ENCODE measurements at places on chromosomes 3 and 15.

DNA sequence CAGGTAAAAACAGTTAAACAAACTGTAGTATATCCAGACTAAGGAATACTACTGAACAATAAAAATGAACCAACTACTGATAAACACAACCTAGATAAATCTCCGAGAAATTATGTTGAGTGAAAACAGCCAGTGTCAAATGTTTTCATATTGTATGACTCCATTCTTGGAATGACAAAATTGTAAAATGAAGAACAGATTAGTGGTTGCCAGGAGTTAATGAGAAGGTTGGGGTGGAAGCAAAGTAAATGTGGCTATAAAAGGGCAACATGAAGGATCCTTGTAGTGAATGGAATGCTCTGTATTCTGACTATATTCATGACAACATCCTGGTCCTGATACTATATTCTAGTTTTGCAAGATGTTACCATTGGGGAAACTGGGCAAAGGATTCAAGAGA lies 27.5 kb upstream of the ACKR4 start:
- DNase-seq, result no peak

DNA sequence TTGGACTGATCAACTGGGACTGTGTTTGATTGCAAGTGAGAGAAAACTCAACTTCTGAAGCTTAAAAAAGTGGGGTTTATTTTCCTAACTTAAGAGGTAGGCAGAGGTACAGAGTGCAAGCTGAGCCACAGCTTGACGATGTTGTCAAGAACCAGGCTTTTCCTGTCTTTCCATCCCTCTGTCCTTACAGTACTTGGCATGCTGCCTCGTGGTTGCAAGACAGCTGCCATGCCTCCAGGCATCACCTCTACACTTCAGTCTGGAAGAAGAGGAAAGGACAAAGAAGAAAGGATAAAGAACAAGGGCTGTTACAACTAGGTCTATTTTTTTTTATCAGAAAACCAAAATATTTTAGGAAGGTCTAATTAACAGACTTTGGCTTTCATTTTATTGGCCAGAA lies 51.8 kb upstream of the GALNT15 start:
- no peak for DNase-seq

DNA sequence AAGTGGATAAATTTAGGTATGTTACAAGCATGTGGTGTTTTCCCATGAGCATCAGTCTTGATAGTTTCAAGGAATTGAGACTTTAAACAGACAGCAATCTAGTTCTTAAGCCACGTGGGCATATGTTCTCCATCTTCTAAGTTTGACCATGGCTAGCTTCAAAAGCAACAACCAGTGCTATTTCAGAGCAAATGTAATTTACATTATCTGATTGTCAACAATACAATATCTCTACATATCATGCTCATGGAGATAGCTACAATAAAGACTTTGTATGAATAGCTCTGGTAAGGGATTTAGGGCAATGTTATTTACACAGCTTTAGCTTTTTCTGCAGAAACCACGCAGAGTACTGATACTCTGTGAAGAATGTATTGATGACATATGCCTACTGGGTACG lies 38.8 kb upstream of the PDZRN3 start:
- no peak for DNase-seq

DNA sequence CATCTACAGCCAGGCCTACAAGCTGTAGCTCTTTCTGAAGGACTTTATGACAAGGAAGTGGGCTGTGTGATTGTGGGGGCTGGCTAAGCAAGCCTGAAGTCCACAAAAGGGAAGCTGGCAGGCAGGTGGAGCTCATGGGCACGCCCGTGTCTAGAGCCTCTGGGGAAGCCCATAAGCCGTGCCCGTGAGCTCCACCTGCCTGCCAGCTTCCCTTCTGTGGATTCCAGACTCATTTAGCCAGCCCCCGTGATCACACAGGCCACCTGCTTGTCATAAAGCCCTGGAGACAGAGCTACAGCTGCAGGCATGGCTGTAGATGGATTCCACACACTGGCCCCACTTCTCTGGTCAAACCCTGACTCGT lies 15.2 kb downstream of the EFCC1 start:
- no peak for DNase-seq

DNA sequence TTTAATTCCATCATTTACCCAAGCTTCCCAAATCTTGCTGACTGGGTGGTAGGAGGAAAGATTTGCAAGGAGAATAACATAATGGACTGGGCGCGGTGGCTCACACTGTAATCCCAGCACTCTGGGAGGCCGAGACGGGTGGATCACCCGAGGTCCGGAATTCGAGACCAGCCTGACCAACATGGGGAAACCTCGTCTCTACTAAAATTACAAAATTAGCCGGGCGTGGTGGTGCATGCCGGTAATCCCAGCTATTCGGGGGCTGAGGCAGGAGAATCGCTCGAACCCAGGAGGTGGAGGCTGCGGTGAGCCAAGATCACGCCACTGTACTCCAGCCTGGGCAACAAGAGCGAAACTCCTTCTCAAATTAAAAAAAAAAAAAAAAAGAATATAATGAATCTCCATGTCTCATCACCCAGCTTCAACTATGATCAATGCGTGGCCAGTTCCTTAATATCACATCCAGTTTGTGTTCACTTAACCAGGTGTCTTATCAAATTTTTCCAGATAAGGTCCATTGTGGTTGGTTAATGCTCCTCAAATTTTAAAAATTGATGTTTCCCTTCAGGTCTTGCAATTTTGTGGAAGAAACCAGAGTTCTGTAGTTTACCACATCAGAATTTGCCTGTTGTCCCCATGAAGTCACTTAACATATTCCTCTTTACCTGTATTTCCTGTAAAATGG lies 1.3 kb upstream of the ABCF3 start:
- DNase-seq, result no peak

DNA sequence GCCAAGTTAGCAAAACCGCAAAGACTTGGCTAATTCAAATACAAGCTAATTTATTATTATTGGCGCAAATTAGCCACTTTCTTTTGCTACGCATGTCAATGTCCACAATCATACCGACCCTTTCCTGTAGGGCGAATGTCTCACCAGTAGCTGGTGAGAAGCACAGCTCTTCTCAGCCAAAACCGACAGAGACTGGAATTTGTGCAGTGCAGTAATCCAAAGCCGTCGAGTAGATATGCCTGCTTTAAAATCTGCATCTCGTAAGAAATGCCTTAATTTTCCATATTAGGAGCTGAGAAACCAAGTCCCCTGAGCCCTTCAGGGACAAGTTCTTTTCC lies 614 bp upstream of the MINDY2 start:
- DNase-seq, result no peak

DNA sequence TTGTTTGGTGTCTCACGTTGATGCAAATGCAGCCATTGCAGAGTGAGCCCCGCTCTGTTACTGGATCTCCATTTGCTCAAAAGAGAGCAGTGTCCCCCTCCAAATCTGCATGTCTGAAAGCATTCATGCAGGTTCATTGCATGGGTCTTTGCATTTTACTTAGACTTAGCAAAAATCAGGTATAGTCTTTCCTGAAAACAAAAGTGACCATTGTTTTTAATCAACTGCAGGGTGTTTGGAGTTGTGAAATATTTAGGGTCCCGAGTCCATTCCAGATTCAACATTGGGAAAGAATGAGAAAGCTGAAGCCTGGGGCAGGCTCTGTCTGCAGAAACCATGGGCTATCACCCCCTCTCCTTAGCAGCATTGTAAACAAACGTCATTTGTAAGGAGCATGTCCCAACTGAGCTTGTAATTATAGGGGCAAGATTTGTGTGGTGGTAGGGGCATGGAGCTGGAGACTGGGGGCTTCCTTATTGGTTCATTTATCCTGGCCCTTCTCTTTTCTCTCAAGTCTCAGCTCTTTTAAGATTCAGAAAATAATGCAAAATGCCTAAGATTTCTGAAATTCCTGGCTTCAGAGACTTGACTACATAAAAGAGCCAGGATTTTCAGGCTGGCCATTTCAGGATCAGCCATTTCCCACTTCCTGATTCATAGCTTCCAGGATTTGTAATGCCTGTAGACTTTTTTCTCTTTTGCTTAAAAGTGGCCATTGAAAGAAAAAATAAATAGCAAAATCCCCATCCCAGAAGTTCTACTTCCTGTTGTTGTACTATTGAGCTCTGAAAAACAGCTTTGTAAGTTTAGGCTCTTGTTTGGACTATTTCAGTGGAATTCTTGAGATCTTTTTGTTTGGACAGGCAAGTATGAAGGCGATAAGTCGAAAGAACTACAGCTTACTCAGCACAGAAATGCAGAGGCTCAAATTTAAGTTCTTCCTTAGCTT lies 23.0 kb downstream of the IGF1R start:
- DNase-seq, result no peak

GRCh38 chr3:42486814-42487565 lies 15.5 kb upstream of the VIPR1 start:
- no peak for DNase-seq

- no peak for DNase-seq
Measured at GRCh38 chr3:9770276-9770812, 597 bp upstream of the CAMK1 start.

DNA sequence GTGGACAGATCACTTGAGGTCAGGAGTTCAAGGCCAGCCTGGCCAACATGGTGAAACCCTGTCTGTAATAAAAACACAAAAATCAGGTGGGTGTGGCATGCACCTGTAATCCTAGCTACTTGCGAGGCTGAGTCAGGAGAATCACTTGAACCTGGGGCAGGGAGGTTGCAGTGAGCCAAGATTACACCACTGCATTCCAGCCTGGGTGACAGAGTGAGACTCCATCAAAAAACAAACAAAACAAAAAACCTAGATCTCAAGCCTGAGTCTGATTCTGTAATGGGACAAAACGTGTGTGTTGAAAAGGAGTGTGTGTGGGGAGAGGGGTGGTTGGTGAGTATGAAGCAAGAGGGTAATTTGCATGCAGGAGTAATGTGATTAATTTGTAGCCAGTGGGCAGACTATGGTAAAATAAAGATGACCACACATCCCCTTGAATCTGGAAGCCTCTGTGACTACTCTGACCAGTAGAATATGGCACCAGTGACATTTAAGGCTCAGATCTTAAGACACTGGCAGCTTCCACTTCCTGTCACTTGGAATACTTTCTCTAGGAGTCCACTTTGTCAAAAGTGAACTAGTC lies 18.4 kb upstream of the OPA1 start:
- no peak for DNase-seq

GRCh38 chr15:76871930-76872329 lies 33.2 kb downstream of the SCAPER start:
- no peak for DNase-seq

DNA sequence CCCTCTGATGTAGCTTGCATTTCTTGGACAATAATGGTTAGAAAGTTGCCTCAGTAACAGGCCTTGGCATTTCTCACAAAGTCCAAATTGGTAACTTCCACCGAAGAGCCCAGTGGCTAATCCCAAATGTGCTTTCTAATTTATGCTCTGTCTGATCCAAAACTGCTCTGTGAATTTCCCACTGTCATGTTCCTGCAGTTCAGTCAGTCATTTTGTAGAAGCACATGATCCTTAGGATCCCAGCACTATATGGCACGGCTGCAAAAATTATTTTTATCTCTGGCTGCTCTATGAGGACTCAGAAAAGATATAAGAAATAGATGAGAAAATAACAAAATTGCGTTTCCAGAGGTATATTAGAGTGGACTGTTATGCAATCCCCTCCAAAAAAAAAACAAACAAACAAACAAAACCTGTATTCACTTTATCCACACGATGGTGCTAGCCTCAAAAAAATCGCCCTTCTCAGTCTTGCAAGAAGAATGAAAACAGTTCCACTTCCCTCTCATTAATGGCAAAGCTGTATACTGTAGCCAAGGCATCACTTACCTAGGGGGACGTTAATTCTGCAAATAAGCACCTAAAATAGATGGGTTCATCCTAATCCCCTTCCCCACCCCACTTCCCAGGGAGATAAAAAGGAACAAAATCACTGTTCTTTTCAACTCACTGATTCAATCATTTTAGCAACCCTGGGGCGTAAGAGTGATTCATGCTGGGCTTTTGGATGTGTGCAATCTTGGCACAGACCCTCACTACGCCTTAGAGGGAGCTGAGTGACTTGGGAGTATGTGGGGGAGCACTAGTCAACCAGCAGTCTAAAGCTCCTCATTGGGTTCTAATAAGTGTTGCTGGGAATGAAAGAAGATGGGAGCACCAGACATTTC lies 61.3 kb downstream of the TMCO5A start:
- DNase-seq, result no peak

GRCh38 chr3:44825264-44825925 lies 36.3 kb upstream of the TMEM42 start:
- no peak for DNase-seq

- peak; percentile 59 for DNase-seq
Measured at GRCh38 chr3:57756528-57757401, 656 bp downstream of the SLMAP start.

DNA sequence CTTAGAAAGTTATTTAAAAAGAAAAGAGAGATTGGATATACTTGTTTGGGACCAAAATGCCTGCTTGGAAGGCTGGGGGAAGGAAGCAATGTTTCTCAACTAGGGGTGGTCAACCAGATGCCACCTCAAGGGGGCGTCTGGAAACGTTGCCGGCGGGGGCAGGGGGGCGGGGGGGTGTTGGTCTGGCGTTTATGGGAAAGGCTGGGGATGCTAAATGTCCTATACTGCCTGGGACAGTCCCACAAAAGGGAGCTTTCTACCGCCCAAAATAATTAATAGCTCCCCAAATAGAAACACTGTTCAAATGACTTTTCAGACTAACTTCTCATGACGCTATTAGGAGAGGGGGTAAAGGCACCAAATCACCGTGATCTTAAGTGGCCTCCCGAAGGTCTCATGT lies 2.2 kb downstream of the POLG start:
- DNase-seq, result no peak

- DNase-seq, result no peak
Measured at GRCh38 chr3:188472336-188472735, 318.4 kb downstream of the LPP start.

- peak; percentile 61 for DNase-seq
Measured at GRCh38 chr15:58761010-58761388, 10.1 kb upstream of the MINDY2 start.

DNA sequence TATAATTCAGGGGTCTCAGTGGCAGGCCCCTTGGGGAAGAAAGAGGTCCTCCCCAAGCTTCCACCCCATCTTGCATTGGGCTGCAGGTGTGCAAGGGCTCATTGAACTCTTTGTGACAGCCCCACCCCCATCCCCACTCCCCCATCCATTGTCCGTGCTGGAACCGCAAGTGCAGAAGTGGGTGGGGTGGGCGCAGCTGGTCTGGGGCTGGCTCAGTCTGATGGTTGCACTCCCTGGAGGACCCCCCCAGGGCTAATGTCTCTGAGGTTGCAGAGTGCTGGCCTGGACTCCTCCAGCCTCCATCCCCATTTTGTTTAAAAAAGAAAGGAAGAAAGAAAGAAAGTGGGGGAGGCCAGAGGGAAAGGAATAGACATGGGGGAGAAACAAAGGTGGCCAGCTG lies 42.3 kb upstream of the ARL8B start:
- no peak for DNase-seq

DNA sequence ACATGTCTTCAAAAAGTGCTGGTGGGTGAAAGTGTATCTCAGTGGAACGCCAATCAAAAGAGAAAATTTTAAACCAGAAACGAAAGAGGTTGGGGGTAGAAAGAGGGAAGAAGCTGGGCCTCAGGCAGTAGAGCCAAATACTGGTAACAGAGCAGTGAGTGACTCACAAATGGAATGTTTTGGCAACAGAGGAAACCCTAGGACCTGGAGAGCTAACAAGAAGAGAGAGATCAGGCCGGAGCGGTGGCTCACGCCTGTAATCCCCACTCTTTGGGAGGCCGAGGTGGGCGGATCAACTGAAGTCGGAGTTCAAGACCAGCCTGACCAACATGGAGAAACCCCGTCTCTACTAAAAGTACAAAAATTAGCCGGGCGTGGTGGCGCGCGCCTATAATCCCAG lies 450.8 kb upstream of the NAALADL2 start:
- DNase-seq, result no peak

Measured in natural killer cell treated with Interleukin-12 subunit alpha and Interleukin-12 subunit beta and Interleukin-15 and Interleukin-18, amount 100 ng/mL, for 72 hours (primary cell).